Right cardiac atrium (tissue), 5 donors: ENCODE measurements at places on chromosomes 5 and 9.

DNA sequence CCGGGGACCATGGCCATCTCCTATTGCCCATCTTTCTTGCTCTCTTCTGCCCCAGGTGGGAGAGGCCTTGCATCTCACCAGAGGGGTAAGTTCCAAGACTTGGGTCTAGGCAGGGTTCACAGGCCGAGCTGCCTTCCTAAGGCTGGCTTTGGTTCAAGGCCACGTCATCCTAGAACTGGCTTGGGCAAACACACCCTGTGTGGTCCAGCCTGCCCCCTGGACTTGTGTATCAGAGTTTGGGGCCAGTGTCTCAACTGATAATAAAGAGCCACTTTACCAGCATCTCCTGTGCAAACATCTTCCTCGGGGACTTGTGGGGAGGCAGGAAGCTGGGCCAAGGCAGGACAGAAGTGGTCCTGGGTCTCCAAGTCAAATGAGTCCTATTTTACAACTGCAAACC lies 17.8 kb downstream of the BOD1 start:
- DNase-seq = no peak

DNA sequence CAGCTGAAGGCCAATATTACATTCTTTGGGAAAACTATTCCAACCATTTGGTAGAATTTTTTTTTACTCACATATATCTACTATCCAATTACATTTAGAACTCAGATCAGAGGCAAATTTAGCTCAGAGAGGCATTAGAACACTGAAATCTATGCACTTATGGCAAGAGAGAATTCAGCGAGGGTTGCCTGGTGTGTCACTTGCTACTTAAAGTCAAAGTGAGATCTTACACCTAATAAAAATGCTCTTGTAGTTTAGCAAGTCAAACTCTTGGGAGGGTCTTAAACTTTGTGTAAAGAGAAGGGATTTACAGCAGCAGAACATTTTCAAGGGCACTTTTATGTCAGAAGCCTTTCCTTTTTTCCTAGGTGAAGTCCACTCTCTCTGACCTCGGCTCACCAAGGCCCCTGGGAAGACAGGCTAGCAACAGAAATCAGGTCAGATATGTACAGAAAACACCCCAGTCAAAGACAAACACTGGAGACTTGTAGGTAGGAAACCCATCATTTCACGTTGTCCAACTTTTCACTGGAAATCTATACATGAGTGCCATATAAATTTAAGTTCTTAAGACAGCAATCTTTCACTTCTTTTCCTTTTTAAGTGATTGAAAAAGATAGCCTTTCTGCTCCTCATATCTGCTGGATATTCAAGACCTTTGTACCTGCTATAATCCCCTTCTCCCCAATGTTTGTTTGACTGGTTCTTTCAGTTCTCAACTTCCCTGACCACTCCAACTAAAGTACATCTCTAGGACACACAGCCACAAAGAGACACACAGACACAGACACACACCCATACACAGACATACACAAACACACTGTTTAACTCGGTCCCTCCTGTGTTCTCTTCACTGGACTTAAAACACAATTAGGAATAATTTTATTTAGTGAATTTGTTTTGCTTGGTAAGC lies 635.8 kb downstream of the PDE4D start:
- no peak for DNase-seq

GRCh38 chr5:145976431-145977155 lies 40.2 kb downstream of the SH3RF2 start:
- DNase-seq = no peak

DNA sequence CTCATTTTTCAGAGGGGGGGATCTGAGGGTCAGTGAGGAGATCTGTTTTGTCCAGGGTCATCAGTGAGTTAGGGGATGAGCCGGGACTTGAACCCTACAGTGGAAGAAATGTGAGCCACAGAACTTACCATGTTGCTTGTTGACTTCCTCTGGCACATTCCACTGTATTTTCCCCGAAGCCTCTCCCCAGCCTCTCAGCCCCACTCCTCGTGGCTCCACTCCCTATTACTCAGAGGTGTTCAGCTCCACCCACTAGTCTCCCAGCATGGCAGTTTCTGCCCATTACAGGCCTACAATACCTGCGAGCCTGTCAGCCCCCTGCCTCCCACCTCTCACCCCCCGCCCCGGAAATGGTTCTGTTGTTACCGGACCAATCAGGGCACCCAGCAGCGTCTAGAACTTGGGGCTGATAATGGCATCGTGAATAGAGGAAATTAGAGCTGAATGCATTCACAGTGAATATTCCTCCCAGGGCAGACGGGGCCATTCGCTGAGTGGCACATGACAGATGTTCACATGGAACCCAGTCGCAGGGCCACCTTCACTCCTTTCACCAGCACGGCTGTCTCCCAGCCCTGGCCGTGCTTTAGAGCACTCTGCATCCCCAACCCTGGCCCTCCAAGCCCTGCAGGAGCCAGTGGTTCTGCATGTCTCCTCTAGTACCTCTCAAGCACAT lies 81.6 kb downstream of the KCNIP1 start:
- no peak for DNase-seq

DNA sequence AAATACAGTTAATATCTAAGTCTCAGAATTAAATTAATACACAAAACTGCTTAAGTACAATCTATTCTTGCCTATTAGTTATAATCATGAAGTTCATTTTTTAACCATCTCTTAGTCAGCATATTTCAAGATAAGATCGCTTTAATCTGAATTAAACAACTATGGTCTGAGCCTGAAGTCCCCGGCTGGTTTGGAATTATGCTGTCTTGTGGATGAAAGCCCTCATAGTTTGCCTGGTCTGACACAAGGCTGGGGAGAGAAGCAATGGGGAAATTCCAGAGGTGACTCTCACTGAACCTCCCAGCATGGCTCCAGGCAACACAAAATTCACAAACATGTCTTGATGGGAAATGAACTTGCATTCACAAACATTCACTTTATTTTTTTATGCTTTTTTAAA lies 28.0 kb upstream of the GRAMD2B start:
- no peak for DNase-seq

- DNase-seq = no peak
Observed at GRCh38 chr9:3817208-3817607, 291.4 kb upstream of the RFX3 start.

- no peak for DNase-seq
Observed at GRCh38 chr5:98433673-98434072, 339.8 kb upstream of the RGMB start.

GRCh38 chr5:56986626-56986947 lies 34.7 kb upstream of the MIER3 start:
- DNase-seq = no peak

GRCh38 chr9:86731511-86732063 lies 215.7 kb downstream of the GAS1 start:
- peak; percentile 54 for DNase-seq

- peak; percentile 50 for DNase-seq
Observed at GRCh38 chr9:133591116-133591910, 17.9 kb downstream of the FAM163B start.

DNA sequence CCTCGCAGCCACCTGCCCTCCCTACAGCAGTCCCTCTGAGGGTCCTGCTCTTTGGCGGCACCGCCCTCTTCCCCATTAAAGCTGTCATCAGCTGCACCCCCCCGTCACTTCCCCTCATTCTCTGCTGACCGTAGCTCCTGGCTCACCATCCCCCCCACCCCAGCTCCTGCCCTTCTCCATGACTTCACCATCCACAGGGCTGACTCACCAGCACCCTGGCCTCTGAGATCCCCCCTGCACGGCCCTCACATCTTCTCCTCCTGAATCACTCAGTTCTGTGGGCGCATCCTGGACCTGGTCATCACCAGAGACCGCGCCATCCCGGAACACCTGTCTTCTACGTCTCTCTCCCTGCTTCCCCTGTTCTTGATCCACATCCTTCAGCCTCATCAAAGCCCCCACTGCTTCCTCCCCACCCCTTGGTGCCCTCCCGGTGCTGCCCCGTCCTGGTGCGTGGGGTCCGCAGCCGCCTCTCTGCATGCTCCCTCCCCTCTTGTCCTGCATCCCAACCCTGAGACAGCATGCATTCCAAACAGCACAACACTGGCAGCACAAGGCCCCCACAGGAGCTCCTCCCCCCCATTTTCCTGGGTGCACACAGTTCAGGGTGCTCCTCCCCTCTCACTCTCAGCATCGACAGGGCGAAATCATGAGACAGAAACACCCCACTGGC lies 12.9 kb downstream of the FLT4 start:
- DNase-seq = no peak

DNA sequence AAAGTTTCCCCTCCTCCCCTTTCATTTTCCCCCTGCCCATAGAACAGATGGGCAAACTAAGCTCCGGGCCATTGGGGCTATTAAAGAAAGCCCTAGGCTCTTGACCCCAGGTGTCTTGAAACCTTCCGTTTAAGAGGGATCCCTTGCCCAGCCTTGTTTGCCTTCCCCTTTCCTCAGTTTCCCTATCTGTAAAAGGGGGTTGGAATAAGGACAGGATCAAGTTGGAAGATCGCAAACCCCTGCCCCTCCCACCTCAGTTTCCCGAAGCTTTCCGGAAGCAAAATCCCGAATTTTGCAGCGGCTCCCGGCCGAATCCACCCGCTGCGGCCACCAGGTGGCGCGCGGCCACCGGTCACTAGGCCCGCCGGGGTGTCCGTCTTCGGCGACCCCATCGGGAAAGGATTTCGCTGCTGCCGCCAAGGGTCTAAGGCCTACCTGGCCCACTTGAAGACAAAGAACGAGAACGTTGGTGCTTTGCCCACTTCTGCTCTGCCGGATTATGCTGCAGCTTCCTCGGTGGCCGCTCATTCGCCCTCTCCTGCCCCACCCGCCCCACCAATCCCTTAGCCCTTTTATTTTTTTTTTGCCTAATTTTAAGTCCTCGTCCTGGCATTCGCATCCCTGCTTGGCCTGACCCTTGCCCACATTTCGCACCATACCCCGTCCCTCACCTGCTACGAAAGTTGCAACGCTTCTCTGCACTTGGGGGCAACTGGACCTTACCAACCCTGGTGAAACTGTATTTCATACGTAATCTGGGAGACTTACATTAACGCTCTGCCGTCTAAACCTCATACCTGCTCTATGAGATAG lies 962 bp upstream of the NR6A1 start:
- DNase-seq = peak; percentile 88
